ENCODE measurements at places on chromosomes 11 and 22.

DNA sequence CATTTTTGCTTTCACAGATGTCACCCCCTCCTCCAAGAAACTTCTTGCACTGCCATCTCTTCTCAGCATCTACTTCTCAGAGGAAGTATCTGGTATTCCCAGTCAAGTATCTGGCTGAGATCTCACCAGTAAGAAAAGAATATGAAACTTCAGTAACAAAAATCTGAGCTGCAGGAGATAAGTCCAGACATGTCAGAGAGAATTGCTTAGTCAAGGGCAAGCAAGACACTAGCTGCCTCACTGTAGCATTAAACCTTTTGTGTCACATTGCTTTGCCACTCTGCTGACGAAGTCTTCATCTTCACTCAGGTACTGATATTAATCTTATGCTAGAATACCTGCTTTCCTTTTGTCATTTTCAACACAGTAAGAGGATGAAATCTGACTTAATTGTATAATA lies 70.6 kb upstream of the ZC3H12C start:
- DNase-seq, result no peak

GRCh38 chr22:46165977-46166376 lies 15.7 kb downstream of the PPARA start:
- no peak for DNase-seq

- DNase-seq, result no peak
Measured at GRCh38 chr11:3156661-3157311, 8.3 kb downstream of the OSBPL5 start.

GRCh38 chr22:19824212-19824925 lies 30.3 kb downstream of the GNB1L start:
- peak; percentile 40 for DNase-seq

DNA sequence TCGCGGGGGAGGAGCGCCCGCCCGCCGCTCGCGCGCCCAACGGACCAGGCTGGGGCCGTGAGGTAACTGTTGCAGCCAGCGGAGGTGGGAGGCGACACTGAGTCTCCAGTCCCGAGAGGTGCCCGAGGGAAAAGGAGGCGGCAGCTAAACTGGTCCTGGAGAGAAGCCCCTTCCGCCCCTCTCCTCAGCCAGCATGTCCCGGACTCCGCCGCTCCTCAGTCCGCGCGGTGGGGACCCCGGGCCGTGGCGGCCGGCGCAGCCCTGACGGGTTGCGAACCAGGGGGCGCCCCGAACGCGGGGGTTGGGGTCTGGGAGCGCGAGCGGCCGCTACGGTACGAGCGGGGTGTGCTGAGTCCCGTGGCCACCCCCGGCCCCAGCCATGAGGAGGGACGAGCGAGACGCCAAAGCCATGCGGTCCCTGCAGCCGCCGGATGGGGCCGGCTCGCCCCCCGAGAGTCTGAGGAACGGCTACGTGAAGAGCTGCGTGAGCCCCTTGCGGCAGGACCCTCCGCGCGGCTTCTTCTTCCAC lies at the start of gene PDE3B:
Gene PDE3B (plus strand): TSS at position 108 of the 529 bp plus-strand sequence. CDS start 272 bp downstream, at position 380.
- DNase-seq, result peak; percentile 94

- no peak for DNase-seq
Measured at GRCh38 chr11:1236316-1237127, 13.7 kb downstream of the MUC5B start.

DNA sequence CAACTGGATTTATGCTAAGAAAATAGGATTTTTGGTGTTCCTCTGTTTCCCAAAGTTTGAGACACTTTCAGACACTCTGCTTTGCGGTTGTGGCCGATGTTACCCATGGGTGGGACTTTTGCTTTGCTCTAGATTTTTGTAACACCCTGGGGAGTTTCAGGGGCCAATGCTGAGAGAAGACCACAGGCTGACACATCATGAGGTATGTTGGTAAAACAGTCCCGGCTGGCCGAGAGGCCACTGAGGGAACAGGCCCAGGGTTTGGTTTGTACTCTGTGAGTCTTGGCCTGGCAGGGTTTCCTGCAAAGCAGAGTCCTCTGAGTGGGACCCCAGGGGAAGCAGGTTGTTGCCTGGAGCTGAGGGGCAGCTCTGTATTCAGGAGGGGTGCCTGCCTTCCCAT lies 78.5 kb upstream of the PITPNB start:
- DNase-seq, result no peak

DNA sequence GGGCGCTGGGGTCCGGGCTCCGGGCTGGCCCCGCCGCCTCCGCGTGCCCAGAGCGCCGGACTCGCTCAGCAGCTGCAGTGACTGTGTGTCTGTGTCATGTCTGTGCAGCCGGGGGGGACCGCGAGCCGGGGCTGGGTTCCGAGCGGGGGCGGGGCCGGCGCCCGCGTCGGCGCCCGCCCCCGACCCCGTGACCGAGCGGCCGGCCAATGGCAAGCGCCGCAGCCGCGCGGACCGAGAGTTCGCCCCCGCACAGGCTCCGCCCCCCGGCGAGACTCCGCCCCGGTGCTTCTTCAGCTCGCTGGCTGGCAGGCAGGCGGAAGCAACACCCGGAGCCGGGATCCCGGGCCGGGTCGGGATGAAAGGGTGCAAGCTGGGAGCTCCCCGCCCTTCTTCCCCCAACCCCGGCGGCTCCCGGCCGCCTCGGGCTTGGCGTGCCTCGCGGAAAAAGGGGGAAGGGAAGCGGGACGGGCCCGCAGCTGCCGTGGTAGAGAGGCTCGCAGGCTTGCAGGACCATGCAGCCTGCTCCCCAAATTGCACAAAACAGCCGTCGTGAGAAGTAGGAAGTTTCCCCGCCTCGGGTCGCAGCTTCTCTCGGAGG lies 750 bp upstream of the LARGE1 start:
- DNase-seq, result peak; percentile 95

- DNase-seq, result no peak
Measured at GRCh38 chr22:50734343-50734771, 3.6 kb upstream of the ACR start.

DNA sequence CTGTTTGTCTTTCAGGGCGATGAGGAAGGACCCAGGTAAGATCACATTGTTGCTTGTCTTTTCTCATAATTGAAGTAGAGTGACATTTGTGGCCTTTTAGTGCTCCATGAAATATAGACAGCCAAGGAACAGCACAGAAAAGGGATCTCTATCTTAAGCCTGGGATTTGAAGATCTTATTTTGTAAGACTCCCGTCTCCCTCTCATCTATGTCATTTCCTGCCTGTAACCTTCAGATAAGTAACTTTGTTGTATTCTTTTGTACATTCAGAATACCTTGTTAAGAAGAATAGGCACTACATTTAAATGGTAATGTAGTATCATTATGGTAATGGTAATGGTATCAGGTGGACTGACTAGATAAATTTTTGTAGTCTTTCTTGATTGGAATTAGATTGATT lies 72.8 kb downstream of the TRIM44 start:
- DNase-seq, result no peak

- DNase-seq, result no peak
Measured at GRCh38 chr22:20403779-20404140, 9.8 kb downstream of the ZNF74 start.

GRCh38 chr11:121270001-121270678 lies 22.4 kb upstream of the SC5D start:
- no peak for DNase-seq

DNA sequence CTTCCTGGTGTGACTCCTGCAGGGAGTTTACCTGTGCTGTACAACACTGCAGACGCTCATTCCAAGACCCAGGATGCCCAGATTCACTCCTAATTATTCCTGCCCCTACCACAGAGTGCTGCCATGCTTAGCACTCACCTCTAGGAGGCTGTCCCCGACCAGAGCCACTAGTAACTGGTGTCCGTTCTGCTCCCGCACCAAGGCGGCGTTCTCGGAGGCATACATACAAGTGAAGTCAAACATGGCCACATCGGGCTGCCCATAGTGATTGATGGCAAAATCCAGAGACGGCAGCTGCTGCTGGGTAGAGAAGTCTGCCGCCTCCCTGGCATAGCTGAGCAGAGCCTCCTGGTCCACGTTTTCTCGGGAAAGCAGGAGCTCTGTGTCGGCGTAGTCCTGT lies 122.3 kb upstream of the BID start:
- DNase-seq, result peak; percentile 59

DNA sequence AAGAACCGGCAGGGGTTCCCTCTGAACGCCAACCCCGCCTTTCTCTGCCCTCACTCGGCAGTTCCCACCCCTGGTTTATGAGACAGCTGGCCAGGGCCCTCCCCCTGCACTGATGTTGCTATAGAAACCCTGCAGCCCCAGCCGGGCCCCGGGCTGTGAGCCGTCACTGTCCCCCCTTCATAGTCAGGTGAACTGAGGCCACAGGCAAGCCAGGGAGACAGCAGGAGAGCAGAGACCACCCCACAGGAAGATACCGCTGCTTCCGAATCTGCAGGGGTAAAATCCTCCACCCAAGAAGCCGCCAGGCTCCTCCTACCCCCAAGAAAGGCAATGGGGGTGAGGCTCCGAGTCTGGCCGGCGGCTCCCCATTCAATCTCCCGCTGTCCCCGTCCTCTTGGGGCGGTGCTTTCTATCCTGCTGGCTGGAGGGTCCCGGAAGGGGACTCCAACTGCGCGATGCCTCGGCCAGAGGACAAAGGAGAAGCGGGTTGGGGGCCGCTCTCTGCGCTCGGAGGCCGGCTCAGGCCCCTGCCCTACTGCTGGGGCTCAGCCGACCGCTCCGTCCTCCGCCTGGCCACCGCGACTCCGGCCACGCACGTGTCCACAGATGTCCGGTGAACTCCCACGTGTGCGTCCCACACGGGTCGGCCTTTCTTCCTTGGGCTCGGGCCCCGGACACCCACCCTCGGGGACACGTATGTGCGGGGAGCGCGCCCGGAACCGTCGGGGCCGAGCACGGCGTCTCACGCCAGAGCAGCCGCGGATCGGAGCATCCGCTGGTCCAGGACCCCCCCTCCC lies 587 bp downstream of the SLC25A22 start:
- DNase-seq, result peak; percentile 87

GRCh38 chr11:66653123-66653522 lies 14.6 kb downstream of the RBM4 start:
- no peak for DNase-seq

- no peak for DNase-seq
Measured at GRCh38 chr11:2265396-2265795, 5.0 kb downstream of the ASCL2 start.

GRCh38 chr11:33362051-33362910 lies 105.1 kb downstream of the HIPK3 start:
- no peak for DNase-seq

DNA sequence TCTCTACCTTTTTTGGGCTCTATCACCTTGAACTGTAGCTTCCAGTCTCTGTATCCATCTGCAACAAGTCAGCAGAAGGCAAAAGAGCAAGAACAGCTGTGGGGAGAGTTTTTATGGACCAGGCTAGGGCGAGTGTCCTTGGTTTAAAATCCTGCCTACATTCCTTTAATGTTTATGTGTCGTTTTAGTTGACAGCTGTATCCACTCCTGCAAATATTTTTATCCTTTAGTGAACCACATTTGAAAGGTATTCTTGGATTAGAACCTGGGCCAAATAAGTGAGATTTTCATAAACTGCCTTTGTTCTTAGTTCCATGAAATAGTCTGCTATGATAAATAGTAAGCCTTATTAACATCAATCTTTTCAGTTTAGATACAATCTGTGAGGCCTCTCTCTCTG lies 712.2 kb downstream of the ETS1 start:
- DNase-seq, result no peak

GRCh38 chr11:94734563-94735275 lies 33.4 kb upstream of the AMOTL1 start:
- peak; percentile 60 for DNase-seq

DNA sequence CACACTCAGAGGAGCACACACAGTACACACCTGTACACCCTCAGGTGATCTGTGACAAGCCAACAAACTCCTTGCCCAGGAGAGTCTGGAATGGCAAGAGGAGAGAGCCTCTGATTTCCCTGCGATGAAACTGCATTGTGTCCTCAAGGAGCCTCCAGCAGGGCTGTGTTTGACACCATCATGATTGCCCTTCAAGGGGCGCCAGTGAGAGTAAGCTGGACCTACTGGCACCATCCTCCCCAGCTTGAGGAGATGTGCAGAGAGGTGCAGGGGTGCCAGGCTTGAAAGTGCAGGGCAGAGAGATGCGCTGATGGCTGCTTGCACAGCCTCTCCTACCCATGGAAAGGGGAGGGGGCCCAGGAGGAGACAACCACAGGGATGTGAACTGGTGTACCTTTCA lies 188.8 kb upstream of the CADM1 start:
- no peak for DNase-seq

- DNase-seq, result peak; percentile 78
Measured at GRCh38 chr11:126115816-126116331, 53.2 kb upstream of the CDON start.

DNA sequence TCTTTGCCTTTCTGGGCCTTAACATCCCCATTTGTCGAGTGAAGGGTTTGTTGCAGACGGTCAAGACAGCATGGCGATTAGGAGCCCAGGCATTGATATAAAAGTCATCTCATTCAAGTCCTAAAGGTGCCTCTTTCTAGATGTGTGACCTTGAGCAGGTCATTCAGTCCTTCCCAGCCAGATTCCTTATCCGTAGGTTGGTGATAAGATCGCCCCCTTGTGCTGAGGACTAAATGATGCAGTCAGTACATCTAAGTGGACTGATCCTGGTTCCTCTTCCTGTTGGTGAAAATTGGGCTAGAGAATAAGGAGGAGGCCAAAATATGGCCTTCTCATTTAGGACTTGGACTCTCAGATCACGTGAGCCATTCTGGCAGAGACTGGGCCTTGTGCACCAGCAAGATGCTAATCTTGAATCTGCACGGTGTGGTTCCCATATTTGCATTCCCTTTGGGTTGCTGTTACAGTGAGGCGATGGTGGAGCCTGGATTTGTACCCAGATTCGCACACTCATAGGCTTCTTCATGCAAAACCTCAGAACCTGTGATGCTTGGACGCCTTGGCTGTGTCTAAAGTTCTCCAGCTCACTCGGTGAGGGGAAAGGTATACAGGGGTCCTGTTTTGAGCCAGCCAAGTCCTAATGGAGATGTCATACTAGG lies 156.8 kb downstream of the MYO18B start:
- DNase-seq, result no peak

DNA sequence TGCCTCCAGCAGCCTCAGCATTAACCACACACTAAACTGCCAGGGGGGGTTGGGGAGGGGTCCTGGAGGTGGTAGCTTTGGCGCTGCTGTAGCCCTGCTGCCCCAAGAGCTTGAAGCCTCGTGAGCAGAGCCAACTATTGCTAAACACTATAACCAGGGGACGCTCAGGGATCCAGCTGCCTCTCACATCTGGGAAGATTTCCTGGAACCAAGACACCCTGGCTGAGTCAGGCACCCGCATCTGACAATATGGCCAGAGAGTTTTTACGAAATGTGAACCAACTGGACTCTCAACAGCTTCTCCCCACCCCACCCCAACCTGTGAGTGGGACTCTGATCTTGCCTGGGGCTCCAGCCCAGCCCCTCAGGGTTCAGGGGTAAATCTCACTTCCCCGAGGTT lies 14.3 kb downstream of the C1QTNF6 start:
- DNase-seq, result no peak

DNA sequence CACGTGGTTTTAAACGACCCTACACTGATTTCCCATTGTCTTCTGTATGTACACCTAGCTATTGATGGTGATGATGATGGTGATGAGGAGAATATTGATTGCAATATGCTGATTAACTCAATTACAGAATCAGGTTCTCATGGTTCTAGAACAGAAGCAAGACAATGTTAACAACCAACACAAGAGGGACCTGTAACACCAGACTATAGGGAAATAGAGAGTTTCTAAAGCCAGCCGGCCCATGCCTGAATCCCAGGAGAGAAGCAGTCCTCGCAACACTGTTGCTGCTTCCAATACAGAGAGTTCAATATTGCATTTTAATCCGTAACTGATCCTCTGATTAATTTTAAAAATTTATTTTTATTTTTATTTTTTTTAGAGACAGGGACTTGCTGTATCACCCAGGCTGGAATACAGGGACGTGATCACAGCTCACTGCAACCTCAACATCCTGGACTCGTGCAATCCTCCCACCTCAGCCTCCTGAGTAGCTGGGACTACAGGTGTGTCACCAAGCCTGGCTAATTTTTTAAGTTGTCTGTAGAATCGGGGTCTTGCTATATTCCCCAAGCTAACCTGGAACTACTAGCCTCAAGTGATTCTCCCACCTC lies 22.2 kb upstream of the UBASH3B start:
- no peak for DNase-seq

Data from D341Med (cell line).